ENCODE measurements at places on chromosomes 4 and X.

- no peak for DNase-seq
Measured at GRCh38 chrX:7960246-7960645, 33.0 kb upstream of the PNPLA4 start.

- DNase-seq, result no peak
Measured at GRCh38 chrX:47420962-47421361, 50.6 kb downstream of the ZNF157 start.

DNA sequence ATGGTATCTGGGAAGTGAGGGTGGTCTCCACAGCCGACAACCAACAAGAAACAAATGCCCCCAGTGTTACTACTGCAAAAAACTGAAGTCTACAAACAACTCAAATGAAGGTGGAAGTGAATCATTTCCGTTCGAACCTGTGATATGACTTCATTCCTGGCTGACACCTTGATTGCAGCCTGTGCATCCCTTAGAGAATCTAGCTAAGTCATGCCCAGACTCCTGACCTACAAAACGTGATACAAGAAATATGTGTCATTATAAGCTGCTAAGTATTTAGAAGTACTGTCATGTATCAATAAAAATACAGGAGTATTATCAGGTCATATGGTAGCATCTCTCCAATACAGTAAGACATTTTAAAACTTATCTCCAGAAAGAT, 959.7 kb upstream of the LCORL start:
- no peak for DNase-seq

GRCh38 chr4:23368081-23368697, 521.7 kb downstream of the PPARGC1A start:
- DNase-seq, result peak; percentile 76

- no peak for DNase-seq
Measured at GRCh38 chr4:3636646-3637320, 104.6 kb upstream of the LRPAP1 start.

- DNase-seq, result peak; percentile 45
Measured at GRCh38 chr4:26069218-26069617, 155.2 kb downstream of the SMIM20 start.

GRCh38 chr4:60808726-60809485, 391.2 kb upstream of the ADGRL3 start:
- DNase-seq, result no peak
